ENCODE measurements at places on chromosomes 6 and 20.
A peak's percentile ranks its signal among the peaks of the same experiment; 100 is the strongest.

DNA sequence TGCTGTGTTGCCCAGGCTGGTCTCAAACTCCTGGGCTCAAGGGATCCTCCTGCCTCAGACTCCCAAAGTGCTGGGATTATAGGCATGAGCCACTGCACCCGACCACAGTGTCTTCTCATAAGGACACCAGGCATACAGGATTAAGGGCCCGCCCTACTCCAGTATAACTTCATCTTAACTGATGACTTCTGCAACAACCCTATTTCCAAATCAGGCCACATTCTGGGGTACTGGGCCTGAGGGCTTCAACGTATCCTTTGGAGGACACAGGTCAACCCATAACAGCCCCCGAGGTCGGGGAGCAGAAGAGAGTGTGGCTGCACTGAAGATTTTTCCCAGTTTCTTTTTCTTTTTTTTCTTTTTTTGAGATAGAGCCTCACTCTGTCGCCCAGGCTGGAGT, 39.7 kb downstream of the SUN5 start:
- no peak for DNase-seq

GRCh38 chr6:84512391-84512790, 252.0 kb downstream of the TBX18 start:
- no peak for DNase-seq

GRCh38 chr20:3930265-3931206, 41.3 kb downstream of the PANK2 start:
- peak; percentile 97 for DNase-seq

- DNase-seq, result no peak
These were observed 22.8 kb downstream of the CST5 start for GRCh38 chr20:23856736-23857135.

GRCh38 chr6:163249651-163250101, 164.8 kb upstream of the QKI start:
- DNase-seq, result no peak

DNA sequence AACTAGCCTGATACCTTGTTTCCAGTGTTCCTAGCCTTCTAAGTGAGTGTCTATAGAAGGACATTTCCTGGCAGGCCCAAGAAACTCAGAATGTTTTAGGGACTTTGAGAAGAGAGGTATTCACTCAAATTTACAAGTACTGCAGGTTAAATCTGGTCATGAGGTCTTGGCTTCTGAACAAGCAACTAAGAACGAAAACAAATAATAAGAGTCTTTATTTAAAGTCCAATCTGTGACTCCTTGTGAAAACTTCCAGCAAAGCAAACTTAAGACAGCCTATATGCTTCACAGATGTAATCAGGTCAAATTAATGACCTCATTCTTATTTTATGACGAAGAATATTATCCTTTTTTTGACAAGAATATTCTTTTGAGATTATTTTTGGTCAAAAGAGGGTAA, 79.4 kb upstream of the PRSS16 start:
- DNase-seq, result no peak

DNA sequence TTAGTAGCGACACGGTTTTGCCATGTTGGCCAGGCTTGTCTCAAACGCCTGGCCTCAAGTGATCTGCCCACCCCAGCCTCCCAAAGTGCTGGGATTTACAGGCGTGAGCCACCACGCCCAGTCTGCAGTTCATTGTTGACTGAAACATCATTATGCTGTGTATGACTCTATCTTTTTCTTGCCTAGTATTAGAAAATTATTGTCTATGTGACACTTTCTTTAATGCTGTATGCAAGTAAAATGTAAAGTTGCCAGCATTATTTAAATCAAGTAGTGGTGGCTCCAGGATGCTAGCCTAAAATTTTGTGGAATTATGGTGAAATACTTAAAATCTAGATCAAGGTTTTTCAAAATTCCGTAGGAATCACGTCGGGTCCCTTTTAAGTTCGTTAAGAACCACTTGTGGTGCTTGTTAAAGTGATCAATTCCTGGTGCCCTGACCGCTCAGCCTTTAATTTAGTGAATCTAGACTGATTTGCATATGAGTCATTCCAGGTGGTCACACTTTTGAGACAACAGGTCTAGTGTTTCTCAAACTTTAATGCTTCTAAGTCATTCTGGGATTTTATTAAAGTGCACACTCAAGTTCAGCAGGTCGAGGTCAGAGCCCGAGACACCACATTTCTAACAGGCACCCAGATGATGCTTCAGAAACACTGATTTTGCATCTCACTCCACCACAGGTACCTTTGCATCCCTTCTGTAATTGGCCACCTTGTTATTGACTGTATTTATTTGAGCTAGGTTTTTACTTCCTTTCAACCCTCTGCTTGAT, 132.6 kb upstream of the MTHFD1L start:
- no peak for DNase-seq

GRCh38 chr20:43863821-43864544, 50.7 kb upstream of the TOX2 start:
- no peak for DNase-seq

- no peak for DNase-seq
These were observed 30.5 kb downstream of the NEDD9 start for GRCh38 chr6:11201772-11202512.

- DNase-seq, result peak; percentile 47
These were observed 278.4 kb downstream of the LRFN2 start for GRCh38 chr6:40308533-40309306.

GRCh38 chr6:34993213-34993612, 104.2 kb downstream of the ANKS1A start:
- no peak for DNase-seq

GRCh38 chr6:42971746-42972327, 7.1 kb downstream of the PEX6 start:
- no peak for DNase-seq

DNA sequence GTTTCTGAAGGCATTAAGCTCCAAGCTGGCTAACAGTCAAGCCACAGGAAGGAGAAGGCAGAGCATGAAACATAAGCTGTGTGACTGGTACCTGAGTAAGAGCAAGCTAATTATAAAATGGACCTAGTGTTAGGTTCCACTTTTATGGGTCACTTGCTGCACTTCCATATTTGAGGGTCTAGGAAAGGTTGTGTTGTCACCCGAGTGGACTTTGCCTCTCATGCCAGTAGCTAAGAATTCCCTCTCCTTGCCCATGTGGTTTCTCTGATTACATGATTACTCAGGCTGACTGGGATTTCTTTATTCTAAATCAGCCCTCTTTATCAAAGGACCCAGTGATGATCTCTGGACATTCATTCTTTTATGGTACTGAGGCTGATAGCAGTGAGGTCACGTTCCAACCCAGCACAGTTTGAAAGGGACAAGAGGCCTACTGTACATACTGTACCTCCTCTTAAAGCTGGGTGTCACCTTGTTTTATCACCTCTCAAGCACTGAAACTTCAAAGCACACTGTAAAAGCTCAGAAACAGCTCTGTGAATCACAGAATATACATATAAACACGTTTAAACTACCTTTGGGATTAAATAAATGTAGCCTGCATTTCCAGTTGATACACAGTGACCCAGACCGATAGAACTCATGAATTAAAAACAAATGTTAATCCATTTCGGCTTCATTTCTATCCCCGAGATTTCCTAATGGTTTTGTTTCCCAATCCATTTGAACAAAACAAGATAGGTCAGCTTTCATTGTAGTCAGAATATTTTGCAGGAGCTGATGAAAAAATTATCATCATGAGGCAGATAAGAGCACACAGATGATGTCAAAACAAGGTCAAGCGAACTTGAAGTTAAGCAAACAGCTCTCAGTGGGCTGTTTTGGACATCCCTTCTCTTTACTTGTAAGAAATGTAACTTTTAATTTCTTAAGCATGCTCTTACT, 96.5 kb downstream of the ALDH8A1 start:
- DNase-seq, result no peak

GRCh38 chr20:37274851-37275524, 13.4 kb upstream of the GHRH start:
- DNase-seq, result no peak

- no peak for DNase-seq
These were observed 377.0 kb upstream of the NOX3 start for GRCh38 chr6:155832596-155832995.

All from hematopoietic multipotent progenitor cell treated with erythropoietin and hydrocortisone succinate and interleukin-3 and kit ligand, for 8 days (in vitro differentiated cells).